Activated CD8-positive, alpha-beta memory T cell treated with anti-CD3 and anti-CD28 coated beads, Interleukin-2, amount 10 ng/mL, durations not matched to agents 7 days and 5 days (primary cell): ENCODE measurements at places on chromosomes 11 and 22. TPM values are rescaled to one million over a fixed set of nuclear protein-coding genes. Genes with fewer than 3 reads are reported as not detected.
A peak's percentile ranks its signal among the peaks of the same experiment; 100 is the strongest.

DNA sequence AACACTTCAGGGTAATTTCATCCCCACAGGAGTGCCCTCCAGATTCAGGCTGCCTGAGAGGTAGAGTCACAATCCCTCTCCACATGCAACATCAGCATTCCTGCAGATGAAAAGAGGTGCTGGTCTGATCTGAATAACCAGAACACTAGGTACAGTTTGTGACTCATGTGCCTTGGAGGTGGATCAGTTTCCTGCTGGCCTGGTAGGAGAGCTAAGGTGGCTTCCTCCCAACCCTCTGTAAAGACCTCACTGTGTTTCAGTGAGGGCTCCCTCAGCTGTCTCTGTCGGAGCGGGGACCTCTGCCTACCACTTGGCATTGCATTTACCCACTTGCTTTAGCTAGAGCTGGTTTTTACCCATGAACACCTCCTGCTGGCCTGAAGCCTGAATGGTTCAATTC is 7.6 kb downstream of the OR9G1 start:
- no peak overlapping the region for H3K4me3 ChIP-seq
- no peak overlapping the region for H3K27ac ChIP-seq
- H3K4me1 ChIP-seq = no peaks in the 10 kb centered on the region

- no peaks in the 10 kb centered on the region for H3K4me1 ChIP-seq
- DNase-seq = no peak
- H3K27me3 ChIP-seq = peaks cover 2% of the 10 kb centered on the region
- no peak overlapping the region for H3K27ac ChIP-seq
- no peak overlapping the region for H3K4me3 ChIP-seq
Observed at GRCh38 chr11:102177974-102178631, 67.9 kb downstream of the YAP1 start.

DNA sequence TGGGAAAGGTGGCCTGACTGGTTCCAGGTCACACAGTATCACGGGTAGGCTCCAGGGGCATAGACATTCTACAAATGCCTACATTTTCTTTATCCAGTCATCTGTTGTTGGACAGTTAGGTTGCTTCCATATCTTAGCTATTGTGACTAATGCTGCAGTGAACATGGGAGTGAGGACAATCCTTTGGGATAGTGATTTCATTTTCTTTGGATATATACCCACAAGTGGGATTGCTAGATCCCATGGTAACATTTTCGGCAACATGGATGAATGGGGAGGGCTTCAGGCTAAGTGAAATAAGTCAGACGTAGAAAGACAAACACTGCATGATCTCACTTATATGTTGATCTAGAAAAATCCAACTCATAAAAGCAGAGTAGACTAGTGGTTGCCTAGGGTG is 744.3 kb downstream of the NTM start:
- no peaks in the 10 kb centered on the region for H3K27me3 ChIP-seq
- no peaks in the 10 kb centered on the region for H3K36me3 ChIP-seq
- H3K27ac ChIP-seq = no peak overlapping the region

GRCh38 chr22:29093501-29094300 is 20.9 kb downstream of the KREMEN1 start:
- H3K4me3 ChIP-seq = no peak overlapping the region
- no peak overlapping the region for H3K27ac ChIP-seq
- peaks cover 54% of the 10 kb centered on the region for H3K27me3 ChIP-seq
- peaks cover 2% of the 10 kb centered on the region for H3K4me1 ChIP-seq

DNA sequence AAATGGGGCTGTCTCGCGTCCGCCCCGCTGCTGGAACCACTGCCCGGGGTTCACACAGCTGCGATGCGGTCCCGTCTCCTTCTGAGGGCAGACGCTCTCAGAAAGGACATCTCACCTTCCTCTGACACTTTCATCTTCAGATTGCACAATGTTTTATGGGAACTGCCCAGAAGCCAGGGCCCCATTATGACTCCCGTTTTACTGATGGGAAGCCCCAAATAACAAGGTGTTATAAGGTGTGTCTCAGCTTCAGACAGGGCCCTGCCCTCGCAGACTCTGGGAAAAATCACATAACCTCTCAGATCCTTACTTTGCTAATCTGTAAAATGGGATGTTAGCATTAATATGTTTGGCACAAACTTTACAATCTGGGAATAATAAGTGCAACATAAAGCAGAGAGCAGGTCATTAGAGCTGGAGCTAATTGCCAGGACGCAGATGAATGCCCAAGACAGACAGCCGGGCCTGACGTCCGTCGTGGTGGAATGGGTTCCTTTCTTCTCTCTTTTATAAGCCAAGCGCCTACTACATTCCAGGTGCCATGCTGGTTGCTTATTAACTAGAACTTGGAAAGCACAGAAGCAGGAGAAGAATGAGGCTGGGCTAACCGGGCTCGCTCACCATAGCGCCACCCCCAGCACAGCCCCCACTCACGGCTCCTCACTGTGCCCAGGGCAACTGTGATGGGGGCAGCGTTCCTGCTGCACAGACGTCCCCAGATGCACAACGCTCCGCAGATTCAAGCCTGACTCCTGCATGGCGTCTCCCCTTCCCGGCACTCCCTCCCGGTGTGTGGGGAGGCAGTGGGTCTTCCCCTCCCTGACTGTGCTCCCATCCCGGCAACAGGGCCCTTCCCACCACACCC is 43.8 kb downstream of the TRMU start:
- peaks cover 5% of the 10 kb centered on the region for H3K27me3 ChIP-seq
- peaks cover 2% of the 10 kb centered on the region for H3K36me3 ChIP-seq
- DNase-seq = no peak
- H3K4me1 ChIP-seq = peaks cover 2% of the 10 kb centered on the region

DNA sequence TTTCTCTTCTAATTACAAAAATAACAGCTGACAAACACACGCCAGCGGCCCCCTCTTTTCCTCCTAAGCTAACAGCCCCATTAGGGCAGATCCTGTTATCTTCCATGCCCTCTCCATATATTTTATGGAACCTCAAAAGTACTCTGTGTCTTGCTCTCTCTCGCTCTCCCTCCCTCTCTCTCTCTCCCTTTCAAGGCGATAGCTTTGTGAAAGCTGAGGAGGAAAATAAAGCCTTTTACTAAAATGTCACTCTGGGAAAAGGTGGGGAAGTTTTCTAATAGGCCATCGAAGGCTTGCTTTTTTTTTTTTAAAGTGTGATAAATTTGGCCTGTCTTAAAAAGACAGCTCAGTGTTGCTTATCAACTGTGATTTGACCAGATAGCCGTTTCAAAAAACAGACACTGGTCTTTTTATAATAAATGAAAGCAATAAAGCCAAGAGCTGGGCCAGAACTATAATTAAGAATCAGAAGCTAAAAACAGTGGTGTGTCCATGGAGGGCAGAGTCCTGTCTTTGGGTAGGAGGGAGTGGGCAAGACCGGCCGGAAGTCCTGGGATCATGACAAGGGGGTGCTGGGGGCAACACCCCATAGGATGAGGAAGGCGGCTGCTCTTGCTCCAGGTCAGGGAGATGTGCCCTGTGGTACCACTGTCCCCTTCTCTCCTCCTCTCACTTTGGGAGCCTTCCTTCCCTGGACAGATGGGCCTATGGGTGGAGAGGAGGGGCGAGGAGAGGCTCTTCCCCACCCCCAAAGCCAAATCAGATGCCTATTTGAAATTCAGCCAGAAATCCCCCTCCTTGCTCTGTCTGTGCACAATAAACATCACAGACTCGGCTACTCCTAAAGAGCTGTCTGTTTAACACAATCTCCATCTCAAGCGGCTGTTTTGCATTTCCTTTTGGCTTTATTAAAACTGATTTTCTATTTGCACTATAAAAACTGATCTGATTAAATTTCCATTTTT is 267.2 kb downstream of the BUD13 start:
- H3K36me3 ChIP-seq = no peaks in the 10 kb centered on the region
- peaks cover 43% of the 10 kb centered on the region for H3K27me3 ChIP-seq
- DNase-seq = no peak
- H3K4me1 ChIP-seq = no peaks in the 10 kb centered on the region

- peaks cover 11% of the 10 kb centered on the region for H3K36me3 ChIP-seq
- peaks cover 8% of the 10 kb centered on the region for H3K4me1 ChIP-seq
- H3K27me3 ChIP-seq = no peaks in the 10 kb centered on the region
- H3K27ac ChIP-seq = peak overlapping the region; percentile 45
- H3K4me3 ChIP-seq = no peak overlapping the region
- peak; percentile 79 for DNase-seq
Observed at GRCh38 chr11:44110231-44110679, 14.8 kb downstream of the EXT2 start.

The TRIM49 gene
- not detected for total RNA-seq

The RAB38 gene
- 4.7 TPM for total RNA-seq
